ENCODE measurements at places on chromosomes 11 and 22.
A peak's percentile ranks its signal among the peaks of the same experiment; 100 is the strongest.

GRCh38 chr11:67592880-67593564 is 9.4 kb downstream of the GSTP1 start:
- no peak for DNase-seq

DNA sequence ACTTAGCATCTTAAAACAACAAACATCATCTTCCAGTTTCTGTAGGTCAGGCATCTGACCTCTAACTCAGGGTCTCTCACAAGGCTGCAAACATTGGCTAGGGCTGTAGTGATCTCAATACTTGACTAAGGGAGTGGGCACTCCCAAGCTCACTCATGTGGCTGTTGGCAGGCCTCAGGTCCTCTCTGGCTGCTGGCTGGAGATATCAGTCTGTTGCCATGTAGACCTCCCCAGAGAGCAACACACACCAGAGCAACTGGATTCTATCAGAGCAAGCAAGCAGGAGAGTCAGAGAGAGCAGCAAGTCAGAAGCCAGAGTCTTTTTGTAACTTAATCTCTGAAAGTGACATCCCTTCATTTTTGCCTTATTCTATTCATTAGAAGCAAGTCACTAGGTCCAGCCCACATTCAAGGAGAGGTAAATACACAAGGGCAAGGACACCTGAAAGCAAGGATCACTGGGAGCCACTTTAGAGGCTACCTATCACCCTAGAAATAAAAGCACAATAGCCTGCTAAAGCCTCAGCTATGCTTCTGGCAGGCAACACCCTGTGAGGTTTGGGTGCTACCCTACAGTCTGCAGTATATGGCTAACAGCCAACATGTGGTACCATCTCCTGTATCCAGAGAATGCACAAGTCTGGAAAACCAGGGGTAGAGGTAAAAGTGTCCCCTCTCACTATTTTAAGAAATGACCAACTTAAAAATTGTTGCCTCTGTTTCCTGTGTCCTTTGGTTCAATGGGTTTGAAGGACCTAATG is 33.5 kb upstream of the CD44 start:
- DNase-seq: no peak

- DNase-seq: peak; percentile 27
Observed at GRCh38 chr22:50444663-50445062, 30.2 kb downstream of the SBF1 start.

DNA sequence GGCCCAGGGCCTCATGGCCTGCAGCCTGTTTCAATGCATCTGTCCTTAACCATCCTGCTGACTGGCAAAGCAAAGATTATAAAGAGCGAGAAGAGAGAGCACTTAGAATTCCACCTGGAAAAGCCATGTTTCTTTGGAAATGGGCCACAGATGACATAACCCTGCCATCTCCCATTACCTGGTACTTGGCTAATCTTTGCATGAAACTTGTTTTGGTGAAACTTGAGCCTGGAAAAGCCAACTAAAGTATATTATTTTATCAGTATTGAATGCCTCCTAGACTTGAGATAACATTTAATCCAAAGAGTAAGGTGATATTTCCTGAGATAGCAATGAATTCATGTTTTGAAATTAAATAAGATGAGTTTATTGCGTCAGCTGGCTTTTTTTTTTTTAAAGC is 72.6 kb downstream of the NAV2 start:
- no peak for DNase-seq

GRCh38 chr11:78214331-78215194 is 25.8 kb downstream of the USP35 start:
- DNase-seq: no peak

- DNase-seq: no peak
Observed at GRCh38 chr11:37718431-37718999, 1120.5 kb upstream of the RAG2 start.

GRCh38 chr11:125593114-125593820 is 615 bp downstream of the STT3A start:
- DNase-seq: peak; percentile 42

DNA sequence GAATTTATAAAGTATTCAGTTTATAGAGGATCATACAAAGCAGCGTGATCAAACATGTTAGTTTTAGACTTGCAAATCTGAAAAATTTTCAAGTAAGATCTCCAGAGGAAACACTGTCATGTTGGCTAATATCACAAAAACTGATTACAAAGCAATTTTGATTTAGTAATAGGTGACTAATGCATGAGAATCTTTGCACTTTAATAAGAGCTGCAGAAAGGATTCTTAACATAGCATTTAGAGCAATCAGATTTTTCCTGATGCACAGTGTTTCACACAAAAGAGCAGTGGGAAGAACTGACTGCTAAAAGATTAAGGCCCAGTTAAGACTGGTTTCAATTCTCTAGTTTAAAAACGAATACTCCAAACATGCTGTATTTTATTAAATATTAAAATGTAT is 321.2 kb downstream of the GUCY1A2 start:
- no peak for DNase-seq

Measured in A549 (cell line).